Activated CD8-positive, alpha-beta memory T cell treated with anti-CD3 and anti-CD28 coated beads for 1 hour (primary cell): ENCODE measurements at places on chromosomes 2 and 18.

- DNase-seq = no peak
Measured at GRCh38 chr2:226649871-226650660, 149.6 kb downstream of the IRS1 start.

- no peak for DNase-seq
Measured at GRCh38 chr2:105378276-105378840, 20.5 kb downstream of the FHL2 start.

- DNase-seq = no peak
Measured at GRCh38 chr2:232483923-232484627, 3.6 kb downstream of the ECEL1 start.

DNA sequence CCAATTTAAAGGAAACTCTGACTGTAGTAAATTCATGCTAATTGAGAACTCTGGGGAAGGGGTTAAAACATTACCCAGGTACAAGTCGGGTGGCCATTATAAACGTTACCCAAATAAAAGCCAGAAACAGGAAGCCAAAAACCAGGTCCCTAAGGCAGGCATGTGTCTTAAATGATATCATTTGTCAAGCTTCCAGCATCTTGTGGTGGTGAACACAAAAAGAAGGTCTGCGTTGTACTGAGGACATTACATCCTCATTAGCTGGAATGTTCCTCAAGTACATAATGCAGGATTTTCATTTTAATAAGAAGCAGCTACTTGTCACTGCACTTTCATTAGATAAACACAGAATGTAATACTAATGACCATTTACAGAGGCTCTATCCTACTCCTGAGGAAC is 10.9 kb downstream of the PTGR3 start:
- no peak for DNase-seq

DNA sequence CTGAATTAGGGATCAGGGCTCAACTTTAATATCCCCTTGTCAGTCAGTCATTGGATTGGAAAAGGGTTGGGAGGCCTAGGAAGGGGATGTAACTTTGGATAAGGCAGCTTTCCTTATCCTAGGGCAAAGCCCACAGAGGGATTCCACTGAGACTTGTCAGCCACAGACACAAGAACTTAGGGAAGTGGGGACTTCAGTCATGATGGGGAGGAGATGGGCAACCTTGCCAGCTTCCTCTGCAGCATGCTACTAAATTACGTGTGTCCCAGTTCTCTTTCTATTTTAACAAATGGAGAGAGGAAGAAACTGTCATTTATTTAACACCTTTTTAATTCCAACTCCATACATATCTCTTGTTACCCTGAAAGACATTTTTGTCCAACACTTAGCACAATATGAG is 237.8 kb downstream of the WDR7 start:
- DNase-seq = no peak

- no peak for DNase-seq
Measured at GRCh38 chr2:196234672-196235071, 63.3 kb upstream of the STK17B start.

GRCh38 chr2:70686577-70687460 is 81.2 kb downstream of the ADD2 start:
- DNase-seq = no peak

DNA sequence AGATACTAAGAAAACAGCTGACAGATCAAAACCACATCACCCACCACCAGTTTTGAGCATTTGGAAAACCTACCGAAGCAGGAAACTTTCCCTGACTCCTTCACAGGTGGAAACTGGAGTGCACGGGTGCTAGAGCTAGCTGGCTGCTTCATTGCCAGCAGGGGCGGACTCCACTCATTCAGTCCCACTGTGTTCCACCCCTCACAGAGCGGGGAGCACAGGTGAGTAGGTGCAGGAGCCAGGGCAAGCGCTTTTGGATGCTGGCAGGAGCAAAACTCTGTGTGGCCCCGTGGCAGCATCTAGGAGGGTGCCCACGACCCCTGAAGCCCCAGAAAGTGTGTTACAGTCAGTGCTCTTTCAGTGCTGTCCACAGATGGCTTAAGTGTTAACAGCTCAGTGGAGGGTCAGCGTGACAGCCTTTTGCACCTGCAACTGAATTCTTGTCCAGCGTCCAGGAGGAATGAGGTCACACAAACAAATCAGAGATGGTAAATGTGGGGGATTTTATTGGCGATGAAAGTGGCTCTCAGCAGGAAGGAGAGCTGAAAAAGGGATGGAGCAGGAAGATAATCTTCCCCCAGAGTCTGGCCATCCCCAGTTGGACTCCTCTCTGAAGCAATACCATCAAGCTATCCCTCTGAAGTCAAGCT is 71.1 kb downstream of the TMEM163 start:
- DNase-seq = no peak

DNA sequence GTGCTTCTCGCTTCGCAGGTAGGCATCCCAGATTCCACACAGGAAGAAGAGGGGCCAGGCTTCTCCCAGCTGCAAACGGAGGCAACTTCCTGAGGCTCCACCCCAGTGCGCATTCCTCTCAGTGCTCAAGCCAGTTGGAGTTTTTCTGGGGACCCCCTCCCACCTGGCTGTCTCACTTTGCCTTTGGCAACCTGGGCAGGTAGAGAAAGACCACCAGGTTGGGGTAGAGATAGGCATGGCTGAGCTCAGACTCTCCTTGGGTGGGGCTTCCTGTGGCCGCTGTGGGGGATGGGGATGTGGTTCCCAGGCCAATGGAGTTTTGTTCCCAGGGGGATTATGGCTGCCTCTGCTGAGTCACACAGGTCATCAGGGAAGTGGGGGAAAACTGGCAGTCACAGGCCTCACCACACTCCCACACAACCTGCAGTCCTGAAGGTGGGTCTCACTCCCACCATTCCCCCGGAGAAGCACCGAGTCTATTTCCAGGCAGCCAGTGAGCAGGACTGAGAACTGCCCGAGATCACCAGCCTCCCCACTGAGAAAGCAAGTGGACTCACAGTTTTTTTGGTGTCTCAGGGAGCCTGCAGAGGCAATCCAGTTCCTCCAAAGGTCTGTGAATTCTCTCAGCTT is 38.1 kb downstream of the SLC39A10 start:
- DNase-seq = no peak

GRCh38 chr2:101040761-101041160 is 38.7 kb downstream of the RPL31 start:
- no peak for DNase-seq

GRCh38 chr2:159728629-159729028 is 16.3 kb downstream of the MARCHF7 start:
- no peak for DNase-seq
